ENCODE measurements at places on chromosomes 4 and X. TPM values are rescaled to one million over a fixed set of nuclear protein-coding genes. Genes with fewer than 3 reads are reported as not detected.

VEGFC gene
- 30.1 TPM for polyA plus RNA-seq

CT45A1 gene
- polyA plus RNA-seq, result not detected

MBNL3 gene
- 1.1 TPM for polyA plus RNA-seq

SPACA5 gene
- not detected for polyA plus RNA-seq

NKX3-2 gene
- polyA plus RNA-seq, result not detected

CDS1 gene
- polyA plus RNA-seq, result 0.06 TPM

UGT2B15 gene
- not detected for polyA plus RNA-seq

RASL11B gene
- 4.3 TPM for polyA plus RNA-seq

RAB40AL gene
- polyA plus RNA-seq, result 0.21 TPM

SLIT2 gene
- 16.0 TPM for polyA plus RNA-seq

TLR10 gene
- polyA plus RNA-seq, result not detected

RNF128 gene
- 2.7 TPM for polyA plus RNA-seq

FAM193A gene
- 7.8 TPM for polyA plus RNA-seq

CXCL5 gene
- polyA plus RNA-seq, result 0.36 TPM

HDAC6 gene
- polyA plus RNA-seq, result 20.5 TPM

GALNTL6 gene
- polyA plus RNA-seq, result 0.02 TPM

GPC3 gene
- polyA plus RNA-seq, result not detected

BTC gene
- polyA plus RNA-seq, result not detected

ZFP92 gene
- polyA plus RNA-seq, result 0.02 TPM

AFM gene
- polyA plus RNA-seq, result not detected

PRR32 gene
- polyA plus RNA-seq, result not detected

FMR1NB gene
- polyA plus RNA-seq, result not detected

FAM9B gene
- polyA plus RNA-seq, result not detected

CT45A5 gene
- not detected for polyA plus RNA-seq

SYP gene
- 0.07 TPM for polyA plus RNA-seq

CASP6 gene
- polyA plus RNA-seq, result 38.9 TPM

GABRB1 gene
- 7.1 TPM for polyA plus RNA-seq

MAGEC3 gene
- polyA plus RNA-seq, result not detected

STK26 gene
- 0.25 TPM for polyA plus RNA-seq

SEC31A gene
- 383 TPM for polyA plus RNA-seq

TRPC3 gene
- polyA plus RNA-seq, result 2.1 TPM

CFP gene
- 0.05 TPM for polyA plus RNA-seq

NWD2 gene
- polyA plus RNA-seq, result not detected

EGF gene
- 0.14 TPM for polyA plus RNA-seq

OTC gene
- polyA plus RNA-seq, result not detected

GPC4 gene
- 0.06 TPM for polyA plus RNA-seq

NUDT11 gene
- polyA plus RNA-seq, result 20.2 TPM

F11 gene
- polyA plus RNA-seq, result not detected

APEX2 gene
- polyA plus RNA-seq, result 15.8 TPM

RNF175 gene
- not detected for polyA plus RNA-seq

DOK7 gene
- not detected for polyA plus RNA-seq

SOWAHD gene
- 0.25 TPM for polyA plus RNA-seq

OPN1MW gene
- not detected for polyA plus RNA-seq

FABP2 gene
- not detected for polyA plus RNA-seq

All from AG04450 (cell line).